Urinary bladder (tissue), 4 donors: ENCODE measurements at places on chromosomes 5 and 9. TPM values are rescaled to one million over a fixed set of nuclear protein-coding genes. Genes with fewer than 3 reads are reported as not detected.
A peak's percentile ranks its signal among the peaks of the same experiment; 100 is the strongest.

- no peak for DNase-seq
Observed at GRCh38 chr5:137209232-137209809, 289.8 kb downstream of the SPOCK1 start.

GRCh38 chr5:38305148-38305547 lies 46.8 kb downstream of the EGFLAM start:
- DNase-seq: no peak

DNA sequence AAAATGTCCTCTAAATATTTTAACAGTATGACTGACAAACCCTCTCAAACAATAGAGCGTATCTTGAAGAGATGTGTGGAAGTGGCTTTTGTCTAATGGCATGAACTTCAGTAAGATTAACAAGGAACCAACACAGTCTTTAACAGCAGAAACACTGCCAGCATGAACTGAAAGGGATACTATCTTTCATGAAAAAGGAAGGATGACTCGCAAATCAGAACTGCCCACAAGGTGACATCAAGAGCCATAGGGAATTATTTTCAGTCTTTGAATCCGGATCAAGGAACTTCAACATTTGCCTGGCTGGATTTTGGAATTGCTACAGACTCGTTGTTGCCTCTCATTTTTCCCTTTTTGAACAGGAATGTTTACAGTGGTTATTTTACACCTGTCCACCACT lies 5.1 kb upstream of the HEXB start:
- DNase-seq: no peak

The CDO1 gene
- 21.1 TPM for total RNA-seq

DNA sequence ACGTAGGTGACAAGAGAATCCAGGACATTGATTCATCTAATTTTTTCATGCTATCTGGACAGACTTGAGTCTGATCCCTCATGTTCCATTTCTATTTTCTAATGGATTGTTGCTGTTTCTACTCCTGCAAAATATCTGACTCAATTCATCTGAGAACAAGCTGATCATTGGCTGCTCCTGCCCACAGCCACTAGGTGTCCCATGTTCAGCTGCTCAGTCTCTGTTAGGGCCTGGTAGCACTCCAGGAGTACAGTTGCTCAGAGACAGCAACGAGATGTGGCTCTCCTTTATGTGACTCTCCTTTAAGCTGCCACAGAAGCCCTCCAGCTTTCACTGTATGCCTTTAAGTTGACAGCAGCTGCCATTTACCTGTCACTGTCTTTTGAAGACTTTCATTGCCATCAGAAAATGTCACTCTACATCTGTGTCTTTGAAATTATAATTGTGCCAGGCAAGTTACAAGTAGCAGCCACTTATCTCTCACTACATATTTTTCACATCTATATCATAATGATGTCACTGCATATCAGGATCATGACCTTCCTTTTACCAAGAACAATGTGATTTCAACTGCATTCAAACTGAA lies 1944.2 kb upstream of the NUDT12 start:
- DNase-seq: no peak

- DNase-seq: no peak
Observed at GRCh38 chr9:6490863-6491262, 77.9 kb downstream of the UHRF2 start.

The MAMDC2 gene
- total RNA-seq: 52.0 TPM

GRCh38 chr5:81151546-81151945 lies 81.6 kb upstream of the CKMT2 start:
- no peak for DNase-seq

The PLPP7 gene
- total RNA-seq: 4.1 TPM

- DNase-seq: no peak
Observed at GRCh38 chr9:134885679-134886412, 5.2 kb downstream of the FCN2 start.

- DNase-seq: no peak
Observed at GRCh38 chr9:75019654-75020053, 8.4 kb downstream of the CARNMT1 start.

The IPO11 gene
- total RNA-seq: 53.6 TPM

DNA sequence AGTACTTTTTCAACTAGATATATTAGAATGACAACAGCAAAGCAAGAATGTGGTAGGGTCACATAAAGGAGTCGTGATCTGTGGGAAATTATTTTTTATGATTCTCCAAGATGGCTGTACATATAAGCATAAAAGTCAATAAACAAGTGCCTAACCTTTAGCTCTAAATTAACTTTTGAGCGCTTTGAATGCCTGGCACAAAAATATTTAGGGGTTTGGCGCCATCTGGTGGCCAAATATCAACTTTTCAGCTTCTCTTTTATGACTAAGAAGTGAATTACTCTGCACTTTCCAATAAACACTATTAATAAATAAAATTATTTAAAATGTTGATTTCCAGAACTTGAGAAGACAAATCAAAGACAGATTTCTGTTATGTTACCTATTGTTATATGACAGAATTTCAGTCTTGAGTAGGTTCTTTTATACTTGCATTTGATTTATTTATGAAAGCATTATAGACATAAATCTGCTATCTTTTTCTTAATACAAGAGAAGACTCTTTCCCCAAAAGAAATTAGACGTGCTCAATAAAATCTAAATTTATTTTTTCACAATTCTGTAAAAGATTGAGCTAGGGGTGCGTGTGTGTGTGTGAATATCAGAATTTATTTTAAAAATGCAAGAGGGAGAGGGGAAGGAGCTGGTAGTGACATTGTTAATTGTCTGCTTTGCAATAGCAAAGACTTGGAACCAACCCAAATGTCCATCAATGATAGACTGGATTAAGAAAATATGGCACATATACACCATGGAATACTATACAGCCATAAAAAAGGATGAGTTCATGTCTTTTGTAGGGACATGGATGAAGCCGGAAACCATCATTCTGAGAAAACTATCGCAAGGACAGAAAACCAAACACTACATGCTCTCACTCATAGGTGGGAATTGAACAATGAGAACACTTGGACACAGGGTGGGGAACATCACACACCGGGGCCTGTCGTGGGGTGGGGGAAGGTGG lies 36.7 kb upstream of the ARRDC3 start:
- DNase-seq: peak; percentile 31

The ARL14EPL gene
- not detected for total RNA-seq

- no peak for DNase-seq
Observed at GRCh38 chr5:68139611-68140441, 75.7 kb upstream of the PIK3R1 start.

DNA sequence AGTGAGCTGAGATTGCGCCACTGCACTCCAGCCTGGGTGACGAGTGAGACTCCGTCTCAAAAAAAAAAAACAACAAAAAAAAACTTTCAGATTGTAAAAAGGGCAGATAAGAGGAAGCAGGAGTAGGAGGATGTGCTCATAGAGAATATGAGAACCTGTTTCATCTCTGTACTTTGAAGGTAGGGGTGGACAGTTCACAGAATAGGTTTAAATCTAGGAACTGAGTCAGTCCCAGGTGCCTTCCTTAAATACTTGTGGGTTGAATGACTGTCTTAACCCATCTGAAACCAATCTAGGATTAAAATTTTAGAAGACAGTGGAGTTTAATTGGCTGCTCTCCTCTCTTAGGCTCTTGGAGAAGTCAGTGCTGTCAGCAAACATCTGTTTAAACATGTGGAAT lies 12.4 kb downstream of the POLK start:
- no peak for DNase-seq

DNA sequence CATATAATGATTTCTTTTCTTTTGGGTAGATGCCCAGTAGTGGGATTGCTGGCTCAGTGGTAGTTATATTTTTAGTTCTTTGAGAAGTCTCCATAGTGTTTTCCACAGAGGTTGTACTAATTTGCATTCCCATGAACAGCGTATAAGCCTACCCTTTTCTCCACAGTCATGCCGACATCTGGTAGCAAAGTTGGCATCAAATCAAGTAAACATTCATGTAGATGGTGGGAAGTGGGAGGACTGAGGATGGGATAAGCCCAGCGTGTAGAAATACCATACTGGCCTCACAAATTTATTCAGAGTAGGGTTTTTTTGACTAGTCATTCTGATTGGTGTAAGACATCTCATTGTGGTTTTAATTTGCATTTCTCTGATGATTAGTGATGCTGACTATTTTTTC lies 115.4 kb downstream of the EGFLAM start:
- no peak for DNase-seq

The MYMK gene
- total RNA-seq: 1.2 TPM

DNA sequence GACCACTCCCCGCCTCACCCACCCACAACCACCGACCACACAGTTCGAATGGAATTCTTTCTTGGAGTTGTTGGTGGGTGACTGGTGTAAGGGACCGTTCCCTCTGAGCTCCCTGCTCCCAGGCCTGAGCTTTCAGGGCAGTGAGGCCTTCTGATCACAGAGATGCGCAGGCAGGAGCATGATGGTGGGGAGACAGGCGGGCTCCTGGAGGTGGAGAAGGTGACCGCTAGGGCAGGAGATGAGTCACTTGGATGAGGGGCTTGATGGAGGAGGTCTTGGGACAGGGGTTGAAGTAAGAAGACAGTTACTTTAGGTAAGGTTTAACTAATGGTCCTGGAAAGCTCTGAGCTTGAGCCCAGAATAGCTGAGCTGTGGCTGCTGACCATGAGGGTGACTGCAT lies 88.5 kb downstream of the HSPA4 start:
- no peak for DNase-seq

GRCh38 chr5:26805076-26805475 lies 233.3 kb downstream of the CDH9 start:
- no peak for DNase-seq
